NCI-H1417 (cell line): ENCODE measurements at places on chromosomes 3 and 15.
A peak's percentile ranks its signal among the peaks of the same experiment; 100 is the strongest.

- no peak for DNase-seq
These were observed 134.9 kb downstream of the FEZF2 start for GRCh38 chr3:62238431-62238830.

GRCh38 chr15:92906563-92907081, 6.5 kb downstream of the CHD2 start:
- no peak for DNase-seq

DNA sequence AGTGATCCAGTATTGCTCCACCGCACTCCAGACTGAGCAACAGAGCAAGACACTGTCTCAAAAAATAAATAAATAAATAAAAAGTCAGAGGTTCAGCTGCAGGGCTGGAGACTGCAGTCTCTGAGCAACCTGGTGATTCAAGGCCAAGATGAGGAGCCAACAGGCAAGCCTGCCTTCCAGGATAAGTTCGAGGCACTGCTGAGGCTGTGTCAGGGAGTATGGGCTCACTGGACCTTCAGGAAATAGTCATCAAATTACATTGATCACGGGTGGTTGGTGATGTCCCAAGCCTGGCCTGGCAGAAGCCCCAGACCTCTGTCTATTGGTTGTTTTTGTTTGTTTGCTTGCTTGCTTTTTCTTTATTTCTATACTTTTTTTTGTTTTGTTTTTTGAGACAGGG, 41.5 kb downstream of the IDH2 start:
- no peak for DNase-seq

DNA sequence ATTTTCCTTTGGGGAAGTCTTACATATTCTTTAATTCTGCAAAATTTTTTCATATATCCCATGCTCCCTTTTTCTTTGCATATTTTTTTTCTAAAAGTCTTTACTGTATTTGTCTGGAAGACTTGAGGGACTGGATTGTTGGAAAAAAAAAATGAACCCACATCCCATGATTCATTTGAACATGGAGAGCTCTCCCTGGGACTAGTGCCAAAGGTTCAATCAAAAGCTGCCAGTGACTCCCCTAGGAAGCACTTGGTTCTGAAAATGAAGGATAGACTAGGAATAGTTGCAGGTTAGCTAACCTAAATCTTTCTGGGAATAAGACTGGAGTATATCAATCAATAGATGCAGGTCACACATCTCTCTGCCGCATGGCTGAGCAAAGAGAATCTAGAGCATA, 16.4 kb upstream of the BNC1 start:
- no peak for DNase-seq

DNA sequence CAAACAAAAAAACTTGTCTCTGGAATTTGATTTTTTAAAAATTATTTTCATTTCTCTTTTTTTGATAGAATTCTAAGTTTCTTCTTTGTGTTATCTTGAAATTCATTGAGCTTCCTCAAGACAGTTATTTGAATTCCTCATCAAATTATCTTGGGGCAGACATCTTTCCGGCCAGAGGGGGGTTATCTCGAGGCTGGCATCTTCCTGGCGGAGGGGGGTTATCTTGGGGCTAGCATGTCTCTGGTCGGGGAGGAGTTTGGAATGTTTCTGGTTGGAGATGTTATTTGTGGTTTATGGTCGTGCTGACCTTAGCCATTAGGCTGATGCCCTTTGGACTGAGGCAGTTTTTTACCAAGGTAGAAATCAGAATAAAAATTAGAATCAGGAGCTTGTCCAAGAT, 15.9 kb upstream of the TUBGCP5 start:
- no peak for DNase-seq

DNA sequence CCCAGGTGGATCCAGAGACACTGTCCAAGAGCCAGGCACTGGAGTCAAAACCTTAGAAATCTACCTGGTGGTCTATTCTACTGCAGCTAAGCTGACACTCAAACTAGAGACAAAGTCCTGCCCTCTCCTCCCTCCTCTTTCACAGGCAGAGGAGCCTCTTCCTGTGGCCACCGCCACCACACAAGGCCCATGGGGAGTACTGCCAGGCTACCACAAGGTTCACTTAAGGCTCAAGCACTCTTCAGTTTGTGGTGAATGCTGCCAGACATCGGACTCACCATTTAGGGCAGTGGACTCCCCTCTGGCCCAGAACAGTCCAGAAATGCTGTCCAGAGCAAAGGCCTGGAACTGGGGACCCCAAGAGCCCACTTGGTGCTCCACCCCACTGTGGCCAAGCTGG, 160.9 kb downstream of the ADAMTS17 start:
- DNase-seq = no peak

DNA sequence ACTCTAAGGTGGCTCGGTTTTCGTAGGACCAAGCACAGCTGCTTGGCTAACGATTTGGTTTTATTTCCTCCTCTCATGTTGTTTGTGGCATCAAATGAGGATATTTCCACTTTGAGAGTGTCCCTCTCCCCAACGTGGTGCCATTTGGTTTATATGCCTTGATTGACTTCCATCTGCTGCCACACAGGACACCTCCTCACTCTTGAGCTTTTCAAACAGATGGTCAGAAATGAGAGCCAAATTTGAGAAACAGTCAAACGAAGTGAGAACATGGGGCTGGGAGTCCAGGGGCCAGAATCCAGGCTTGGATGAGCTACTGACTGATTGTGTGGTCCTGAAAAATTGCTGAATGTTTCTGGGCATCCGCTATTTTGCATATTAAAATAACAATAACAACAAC, 43.5 kb downstream of the CEMIP start:
- no peak for DNase-seq

DNA sequence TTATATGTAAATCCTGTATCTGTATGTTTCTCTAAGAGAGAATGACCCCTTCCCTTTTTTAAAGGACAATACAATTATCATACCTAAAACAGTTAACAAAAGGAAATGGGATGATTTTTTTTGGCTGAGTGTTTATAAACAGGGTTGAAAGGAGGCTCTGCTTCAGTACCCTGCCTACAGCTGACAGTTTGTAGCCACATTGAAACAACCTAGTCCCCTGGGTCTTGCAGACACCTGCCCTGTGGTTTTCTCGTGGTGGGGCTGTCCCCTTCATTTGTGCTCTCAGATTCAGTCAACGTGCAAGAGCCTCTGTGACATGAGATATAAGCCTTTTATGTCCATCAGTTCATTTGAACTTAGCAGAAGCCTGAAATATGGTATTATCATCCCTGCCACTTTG, 2.3 kb upstream of the HMCES start:
- no peak for DNase-seq

- DNase-seq = peak; percentile 64
These were observed 1.7 kb downstream of the SYNM start for GRCh38 chr15:99106417-99107220.

DNA sequence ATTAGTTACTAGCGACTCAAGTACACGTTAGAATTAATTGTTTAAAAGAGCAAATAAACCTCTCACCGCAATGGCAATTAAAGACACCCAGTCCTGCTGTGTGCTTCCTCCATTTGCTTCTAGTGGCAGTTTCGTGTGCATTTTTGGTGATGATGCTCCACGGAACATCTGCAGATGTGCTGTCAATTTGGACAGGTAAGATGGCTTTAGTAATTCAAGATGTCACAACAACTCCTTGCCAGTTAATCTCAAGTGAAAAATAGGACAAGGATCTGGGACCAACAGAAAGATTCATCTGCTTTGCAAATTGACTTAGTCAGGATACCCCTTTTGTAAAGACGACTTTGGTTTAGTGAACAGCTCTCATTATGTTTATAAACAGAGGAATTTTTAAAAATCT, 320.9 kb downstream of the GABRB3 start:
- DNase-seq = no peak

DNA sequence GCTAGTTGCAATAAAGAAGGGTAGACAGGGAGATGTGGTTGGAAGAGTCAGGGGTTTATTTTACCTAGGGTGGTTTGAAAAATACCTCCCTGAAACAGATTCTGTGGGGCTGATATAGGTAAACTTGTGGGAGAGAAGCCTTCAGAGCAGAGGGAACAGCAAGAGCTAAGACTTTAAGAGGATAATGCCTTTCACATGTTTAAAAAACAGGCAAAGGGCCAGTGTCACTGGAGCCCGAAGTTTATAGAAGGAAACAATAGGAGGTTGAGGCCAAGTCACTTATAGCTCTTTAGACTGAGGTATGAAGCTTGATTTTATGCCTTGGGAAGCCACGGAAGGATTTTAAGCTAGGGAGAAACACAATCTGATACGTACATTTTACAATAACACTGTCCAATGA, 448.7 kb downstream of the TAFA4 start:
- DNase-seq = no peak

DNA sequence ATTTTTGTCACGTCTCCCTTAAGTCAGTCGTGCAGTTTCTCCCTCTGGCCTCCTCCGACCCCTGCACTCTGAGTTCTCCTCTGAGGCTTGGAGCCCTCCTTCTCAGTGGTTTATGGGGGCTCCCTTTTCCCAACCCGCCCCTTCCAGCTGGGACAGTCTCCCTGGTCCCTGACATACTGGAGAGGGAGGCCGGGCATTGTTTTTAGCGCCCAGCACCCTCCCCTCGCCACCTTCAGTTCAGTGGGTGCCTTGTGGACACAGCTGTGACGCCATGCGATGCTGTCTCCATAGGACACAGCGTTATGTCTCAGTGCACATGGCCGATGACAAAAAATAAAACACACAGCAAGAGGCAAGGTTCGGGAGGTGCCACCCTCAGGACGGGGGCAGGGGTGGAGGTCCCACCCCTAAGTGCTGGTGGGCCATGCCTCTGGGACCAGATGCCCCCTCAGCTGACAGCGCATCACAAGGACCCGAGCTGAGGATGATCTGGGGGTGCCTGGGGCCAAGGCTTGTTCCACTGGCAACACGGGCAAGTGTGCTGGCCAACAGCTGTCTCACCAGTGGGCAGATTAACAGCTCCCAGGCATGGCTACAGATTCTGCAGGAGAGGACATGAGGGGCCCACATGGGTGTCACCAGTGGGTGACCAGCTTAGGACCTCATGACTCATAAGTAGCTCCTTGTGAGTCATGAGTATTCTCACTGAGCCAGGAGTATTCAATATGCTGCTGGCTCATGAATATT, 81.6 kb downstream of the PLXNA1 start:
- no peak for DNase-seq

- no peak for DNase-seq
These were observed 49.6 kb downstream of the PARP14 start for GRCh38 chr3:122730240-122730639.

- no peak for DNase-seq
These were observed 386.2 kb upstream of the ARHGEF26 start for GRCh38 chr3:153734777-153735551.

GRCh38 chr15:77659350-77660321, 26.9 kb upstream of the LINGO1 start:
- DNase-seq = peak; percentile 53

GRCh38 chr3:48023377-48023776, 7.2 kb upstream of the MAP4 start:
- DNase-seq = no peak

- DNase-seq = no peak
These were observed 2.6 kb downstream of the DALRD3 start for GRCh38 chr3:49015765-49016164.

- DNase-seq = no peak
These were observed 269.8 kb upstream of the TMC3 start for GRCh38 chr15:81643771-81644170.

- DNase-seq = peak; percentile 46
These were observed 14.2 kb upstream of the SUCNR1 start for GRCh38 chr3:151859233-151859673.

- no peak for DNase-seq
These were observed 9.7 kb downstream of the CGNL1 start for GRCh38 chr15:57385923-57386390.

DNA sequence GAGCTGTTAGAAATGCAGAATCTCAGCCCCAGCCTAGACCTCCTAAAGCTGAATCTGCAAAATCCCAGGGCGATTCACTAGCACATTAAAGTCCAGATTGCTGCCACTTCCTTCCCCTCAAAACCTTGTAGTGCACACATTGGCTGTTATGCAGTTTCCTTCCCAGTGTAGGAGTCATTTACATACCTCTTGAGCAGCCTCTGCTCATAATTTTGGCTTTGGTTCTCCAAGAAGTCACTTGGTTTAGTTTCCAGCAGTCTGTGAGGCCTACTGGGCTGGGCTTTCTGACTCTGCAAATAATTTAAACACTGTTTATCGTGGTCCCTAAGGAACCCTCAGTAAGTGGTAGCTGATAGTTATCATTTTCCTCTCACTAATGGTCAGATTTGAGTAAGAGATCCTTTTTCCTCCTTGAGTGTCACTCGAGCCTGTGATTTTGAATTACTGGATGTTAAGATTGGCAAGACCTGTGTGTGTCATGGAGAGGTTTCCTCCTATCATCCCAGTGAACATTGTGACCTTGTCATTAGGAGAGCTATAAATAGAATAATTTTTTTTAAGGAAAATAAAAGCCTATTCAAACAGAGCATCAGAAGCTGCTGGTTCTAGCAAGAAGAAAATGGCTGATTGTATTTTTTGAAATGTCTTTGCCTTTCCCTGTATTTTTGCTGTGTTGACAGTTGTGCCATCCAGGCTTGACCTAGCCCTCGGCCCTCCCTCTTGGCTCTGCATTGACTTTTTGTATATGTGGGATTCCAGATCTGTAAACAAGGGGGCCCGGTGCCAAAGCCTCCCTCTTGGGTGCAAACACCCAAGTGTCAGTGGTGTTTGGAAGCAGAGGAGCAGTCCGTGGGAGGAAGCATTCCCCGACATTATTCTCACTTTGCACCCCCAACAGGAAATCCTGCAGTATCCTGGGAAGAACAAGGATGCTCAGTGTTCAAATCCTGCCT, 134.8 kb upstream of the ANKRD28 start:
- DNase-seq = peak; percentile 29

DNA sequence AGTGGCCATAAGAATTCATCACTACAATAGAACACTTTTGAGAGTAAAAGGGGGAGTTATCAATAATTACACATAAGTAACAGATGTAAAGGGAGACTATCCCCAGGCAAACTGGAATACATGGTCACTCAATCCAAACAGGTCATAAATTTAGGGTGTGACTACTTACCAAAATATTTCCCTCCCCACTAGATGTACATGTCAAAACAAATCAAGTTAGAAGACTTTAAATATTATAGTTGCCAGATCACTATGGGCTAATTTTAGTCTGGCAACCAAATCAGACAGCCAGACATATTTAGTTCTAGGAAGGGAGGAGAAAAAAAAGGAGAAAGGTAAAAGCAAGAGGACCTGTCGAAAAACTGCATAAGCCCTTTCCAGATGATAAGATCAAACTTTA, 23.1 kb downstream of the SLC24A5 start:
- DNase-seq = no peak

DNA sequence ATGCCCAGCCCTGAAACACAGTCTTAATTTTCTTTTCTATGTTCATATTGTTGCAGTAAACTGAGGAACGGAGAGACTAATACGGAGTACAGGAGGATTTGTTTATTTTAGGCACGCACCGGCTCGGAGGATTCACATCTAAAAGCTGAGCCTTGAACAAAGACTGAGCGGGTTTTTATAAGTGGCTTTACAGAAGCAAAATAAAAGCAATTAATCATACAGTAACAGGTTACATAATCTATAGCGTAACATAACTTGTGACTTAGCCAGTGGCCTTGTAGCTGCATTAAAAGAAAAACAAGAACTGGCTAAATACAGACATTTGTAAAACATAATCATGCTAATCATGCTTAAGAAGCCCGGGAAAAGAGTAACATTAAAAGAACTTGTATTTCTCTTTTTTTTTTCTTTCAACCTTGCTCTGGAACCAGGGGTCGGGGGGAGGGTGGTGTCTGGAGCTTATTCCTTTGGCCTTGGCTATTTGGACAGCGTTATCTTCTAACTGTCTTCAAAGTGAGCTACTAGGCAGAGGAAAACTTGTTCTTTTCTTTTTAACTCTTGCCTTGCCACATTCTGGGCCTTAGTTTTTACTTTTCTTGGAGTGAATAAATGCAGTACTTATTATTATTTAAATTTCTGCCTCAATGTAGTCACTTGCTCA, 17.5 kb downstream of the NUSAP1 start:
- no peak for DNase-seq

- DNase-seq = peak; percentile 93
These were observed at the start of gene USP13 for GRCh38 chr3:179652447-179653095. USP13 (plus strand) TSS chr3:179653040; CDS start chr3:179653226, 186 bp downstream.
